CMK (cell line): ENCODE measurements at places on chromosomes 11 and 22.
A peak's percentile ranks its signal among the peaks of the same experiment; 100 is the strongest.

DNA sequence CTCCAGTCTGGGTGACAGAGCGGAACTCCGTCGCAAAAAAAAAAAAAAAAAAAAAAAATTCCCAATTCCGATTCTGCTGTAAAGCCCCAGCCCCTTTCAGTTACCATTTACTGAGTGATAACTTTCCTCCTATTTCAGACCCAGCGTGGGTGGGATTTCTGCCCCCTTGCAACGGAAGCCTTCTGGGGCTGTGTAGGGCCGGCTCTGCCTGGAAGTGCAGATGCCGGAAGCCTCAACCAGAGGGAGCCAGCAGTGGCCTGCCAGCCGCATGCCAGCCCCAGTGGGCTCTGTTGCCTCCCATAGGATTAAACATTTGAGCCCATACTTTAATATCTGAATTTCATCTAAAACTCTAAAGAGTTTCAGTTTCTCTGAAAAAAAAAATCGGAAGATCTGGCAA lies 60.0 kb upstream of the NUP50 start:
- no peak for DNase-seq

- DNase-seq = peak; percentile 54
Measured at GRCh38 chr22:35380537-35381423, at the start of gene HMOX1. Gene HMOX1 (plus strand): TSS chr22:35381096. CDS start chr22:35381174, 78 bp downstream.

- no peak for DNase-seq
Measured at GRCh38 chr22:47369431-47370015, 607.1 kb downstream of the TBC1D22A start.

DNA sequence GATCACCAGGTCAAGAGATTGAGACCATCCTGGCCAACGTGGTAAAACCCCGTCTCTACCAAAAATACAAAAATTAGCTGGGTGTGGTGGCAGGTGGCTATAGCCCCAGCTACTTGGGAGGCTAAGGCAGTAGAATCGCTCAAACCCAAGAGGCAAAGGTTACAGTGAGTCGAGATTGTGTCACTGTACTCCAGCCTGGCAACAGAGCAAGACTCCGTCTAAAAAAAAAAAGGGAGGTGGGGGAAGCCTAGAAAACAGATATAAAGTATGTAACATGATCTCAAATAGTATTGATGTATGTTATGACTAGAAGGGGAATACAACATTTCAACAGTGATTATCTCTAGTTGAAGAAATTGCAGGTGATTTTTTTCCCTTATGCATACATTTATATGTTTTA lies 61.4 kb downstream of the SLC1A2 start:
- DNase-seq = no peak

GRCh38 chr11:68038718-68039525 lies at the start of gene TCIRG1:
Gene TCIRG1 (plus strand): TSS chr11:68039025. CDS start chr11:68041272, 2,247 bp downstream.
- peak; percentile 87 for DNase-seq

- peak; percentile 47 for DNase-seq
Measured at GRCh38 chr11:63614136-63614671, at the start of gene PLAAT3. Gene PLAAT3 (minus strand): TSS chr11:63614433. CDS start chr11:63614014, 419 bp downstream.

- DNase-seq = no peak
Measured at GRCh38 chr11:117654281-117655255, 142.4 kb downstream of the DSCAML1 start.

DNA sequence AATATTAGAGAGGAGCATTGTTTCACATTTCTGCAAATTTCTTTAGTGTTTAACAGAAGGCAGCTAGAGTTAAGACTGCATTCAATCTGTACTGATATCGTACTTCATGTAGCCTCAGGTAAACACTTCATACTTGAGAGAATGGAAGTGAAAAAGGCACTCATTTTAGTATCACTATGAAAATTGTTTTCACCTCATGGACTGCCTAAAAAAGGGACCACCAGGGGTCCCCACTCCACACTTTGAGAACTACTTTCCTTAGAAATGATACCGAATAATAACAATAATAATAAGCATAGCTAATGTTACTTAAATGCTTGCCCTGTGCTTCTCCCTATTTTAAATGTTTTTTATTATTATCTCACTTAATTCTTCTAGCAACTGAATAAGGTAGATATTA lies 95.1 kb downstream of the BLID start:
- no peak for DNase-seq

- no peak for DNase-seq
Measured at GRCh38 chr11:45651156-45651555, 14.3 kb downstream of the CHST1 start.

- no peak for DNase-seq
Measured at GRCh38 chr11:114019046-114019445, 40.5 kb upstream of the ZBTB16 start.

DNA sequence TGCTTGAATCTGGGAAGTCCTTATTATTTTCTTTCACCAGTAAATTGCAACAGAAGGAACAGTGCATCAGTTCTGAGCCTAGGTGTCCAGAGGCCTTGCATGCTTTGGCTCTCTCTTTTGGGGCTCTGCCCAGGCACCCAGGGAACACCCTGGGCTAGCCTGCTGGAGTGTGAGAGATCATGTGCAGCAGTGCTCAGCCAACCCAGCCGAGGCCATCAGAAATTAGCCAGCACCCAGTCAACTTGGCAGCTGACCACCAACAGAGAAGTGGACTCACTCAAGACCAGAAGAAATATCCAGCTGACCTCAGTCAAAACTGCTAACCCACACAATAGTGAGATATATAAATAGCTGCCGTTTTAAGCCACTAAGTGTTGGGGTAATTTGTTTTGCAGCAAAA lies 11.2 kb upstream of the P4HA3 start:
- no peak for DNase-seq

DNA sequence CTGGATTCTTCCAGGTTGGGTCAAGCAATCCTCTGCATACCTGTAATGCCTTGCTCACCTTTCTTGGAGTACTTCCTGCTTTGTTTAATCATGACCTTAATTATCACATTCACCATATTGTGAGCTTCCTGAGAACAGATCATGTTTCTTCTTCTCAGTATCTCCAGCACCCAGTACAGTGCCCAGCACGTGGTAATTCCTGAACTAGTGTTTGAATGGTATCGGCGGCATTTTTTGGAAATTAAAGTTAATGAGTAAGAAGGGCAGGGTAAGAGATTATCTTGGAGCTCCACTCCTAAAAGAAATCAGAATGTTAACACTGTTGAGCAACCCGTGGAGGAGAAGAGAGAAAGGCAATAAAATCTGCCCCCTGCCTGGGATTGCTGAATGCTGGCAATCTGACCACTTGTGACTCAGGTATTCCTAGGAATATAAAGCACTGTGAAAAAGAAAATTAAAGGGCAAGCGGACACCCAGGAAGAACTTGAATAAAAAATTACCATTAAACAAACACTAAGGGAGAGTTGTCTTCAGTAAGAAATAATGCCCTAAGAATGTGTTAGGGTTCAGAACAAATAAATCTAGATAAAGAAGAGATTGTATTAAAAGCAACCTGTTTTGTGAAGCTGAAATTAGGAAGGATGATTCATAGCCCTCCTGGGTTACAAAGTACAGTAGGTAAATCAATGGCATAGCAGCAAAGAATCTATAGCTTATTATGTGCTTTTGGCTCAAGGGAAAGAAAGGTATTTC lies 92.9 kb downstream of the PDHX start:
- DNase-seq = no peak

GRCh38 chr22:37677493-37677974 lies 2.1 kb downstream of the LGALS1 start:
- DNase-seq = no peak

- no peak for DNase-seq
Measured at GRCh38 chr11:28472904-28473303, 364.7 kb downstream of the METTL15 start.

DNA sequence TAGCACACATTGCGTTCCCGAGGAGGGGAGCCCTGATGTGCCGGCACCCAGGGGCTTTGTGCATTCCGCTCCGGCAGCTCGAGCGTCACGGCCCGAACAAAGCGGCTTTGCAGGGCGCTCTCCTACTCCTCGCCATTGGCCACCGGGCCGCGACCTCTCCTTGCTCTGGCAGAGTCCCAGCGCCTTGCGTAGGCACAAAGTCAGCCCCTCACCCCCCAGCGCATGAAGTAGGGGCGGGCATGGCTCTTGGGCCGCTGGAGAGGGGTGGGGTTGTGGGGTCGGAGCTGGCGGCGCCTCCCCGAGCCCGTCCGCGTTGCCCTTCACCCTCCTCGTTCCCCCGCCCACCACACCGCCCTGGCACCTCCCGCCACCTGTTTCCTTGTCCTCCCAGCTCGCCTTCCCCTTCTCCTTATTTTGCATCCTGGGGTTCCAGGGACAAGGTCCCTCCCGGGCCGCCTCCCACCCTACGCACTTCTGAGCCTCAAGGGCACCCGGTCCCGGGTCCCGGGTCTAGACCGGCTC lies 753 bp upstream of the PPARA start:
- DNase-seq = no peak

GRCh38 chr11:65444314-65445051 lies 21.9 kb downstream of the NEAT1 start:
- no peak for DNase-seq

DNA sequence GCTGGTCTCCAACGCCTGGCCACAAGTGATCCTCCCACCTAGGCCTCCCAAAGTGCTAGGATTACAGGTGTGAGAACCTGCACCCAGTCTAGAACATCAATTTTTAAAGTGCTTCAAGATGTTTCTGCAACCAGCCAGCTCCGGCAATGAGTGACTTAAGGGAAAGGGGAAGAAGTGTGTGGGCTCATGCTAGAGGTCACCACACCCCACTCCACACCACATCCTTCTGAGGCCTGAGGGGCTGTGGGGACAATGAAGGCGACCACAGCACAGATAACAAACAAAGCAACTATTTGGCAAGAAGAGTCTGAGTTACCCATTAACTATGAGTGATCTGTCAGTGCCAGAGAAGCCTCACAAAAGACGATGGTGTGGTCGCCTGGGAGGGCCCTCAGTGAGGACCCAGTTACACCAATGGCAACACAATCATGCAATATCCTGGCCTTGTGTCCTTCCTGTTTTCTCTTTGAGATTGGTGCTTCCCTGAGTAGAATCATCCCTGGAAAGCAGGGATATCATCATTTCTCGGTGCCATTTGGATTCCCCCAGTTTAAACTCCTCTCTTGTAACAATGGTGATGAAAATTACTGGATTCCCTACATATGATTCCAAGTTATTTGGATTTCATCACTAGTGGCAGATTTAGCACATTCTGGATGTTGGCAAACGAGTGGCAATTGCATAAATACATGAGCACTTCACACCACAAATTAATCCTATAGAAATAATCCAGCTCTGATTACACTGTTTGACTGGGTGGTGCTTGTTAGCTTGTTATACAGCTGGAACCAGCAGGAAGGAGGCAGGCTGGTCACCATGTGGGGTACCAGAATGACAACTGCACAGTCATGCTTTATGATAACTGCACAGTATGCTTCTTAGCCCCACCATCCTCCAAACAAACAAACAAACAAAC lies 18.4 kb downstream of the ABTB2 start:
- no peak for DNase-seq

DNA sequence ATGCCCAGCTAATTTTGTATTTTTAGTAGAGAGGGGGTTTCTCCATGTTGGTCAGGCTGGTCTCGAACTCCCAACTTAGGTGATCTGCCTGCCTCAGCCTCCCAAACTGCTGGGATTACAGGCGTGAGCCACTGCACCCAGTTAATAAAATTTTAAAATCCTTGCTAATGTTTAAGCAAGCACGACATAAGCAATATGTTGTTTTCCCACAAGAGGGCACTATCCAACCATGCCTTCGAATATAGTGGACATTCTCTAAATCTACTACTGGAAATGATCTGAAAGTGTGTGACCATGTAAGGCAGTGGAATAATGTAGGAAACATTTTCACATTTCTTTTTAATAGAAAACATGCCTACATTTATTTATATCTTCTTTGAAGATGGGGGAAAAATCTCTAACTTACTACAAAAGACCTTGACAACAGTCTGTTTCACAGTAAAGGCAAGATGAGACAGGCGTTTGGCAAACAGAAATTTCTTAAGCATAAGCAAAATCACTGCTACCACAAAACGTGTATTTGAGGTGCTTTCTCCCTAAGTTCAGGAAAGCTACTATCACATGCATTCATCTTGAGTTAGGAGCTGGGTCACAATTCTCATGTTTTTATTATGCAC lies 38.2 kb downstream of the PITPNB start:
- no peak for DNase-seq

- DNase-seq = peak; percentile 89
Measured at GRCh38 chr11:12195768-12196167, 85.4 kb downstream of the MICAL2 start.

DNA sequence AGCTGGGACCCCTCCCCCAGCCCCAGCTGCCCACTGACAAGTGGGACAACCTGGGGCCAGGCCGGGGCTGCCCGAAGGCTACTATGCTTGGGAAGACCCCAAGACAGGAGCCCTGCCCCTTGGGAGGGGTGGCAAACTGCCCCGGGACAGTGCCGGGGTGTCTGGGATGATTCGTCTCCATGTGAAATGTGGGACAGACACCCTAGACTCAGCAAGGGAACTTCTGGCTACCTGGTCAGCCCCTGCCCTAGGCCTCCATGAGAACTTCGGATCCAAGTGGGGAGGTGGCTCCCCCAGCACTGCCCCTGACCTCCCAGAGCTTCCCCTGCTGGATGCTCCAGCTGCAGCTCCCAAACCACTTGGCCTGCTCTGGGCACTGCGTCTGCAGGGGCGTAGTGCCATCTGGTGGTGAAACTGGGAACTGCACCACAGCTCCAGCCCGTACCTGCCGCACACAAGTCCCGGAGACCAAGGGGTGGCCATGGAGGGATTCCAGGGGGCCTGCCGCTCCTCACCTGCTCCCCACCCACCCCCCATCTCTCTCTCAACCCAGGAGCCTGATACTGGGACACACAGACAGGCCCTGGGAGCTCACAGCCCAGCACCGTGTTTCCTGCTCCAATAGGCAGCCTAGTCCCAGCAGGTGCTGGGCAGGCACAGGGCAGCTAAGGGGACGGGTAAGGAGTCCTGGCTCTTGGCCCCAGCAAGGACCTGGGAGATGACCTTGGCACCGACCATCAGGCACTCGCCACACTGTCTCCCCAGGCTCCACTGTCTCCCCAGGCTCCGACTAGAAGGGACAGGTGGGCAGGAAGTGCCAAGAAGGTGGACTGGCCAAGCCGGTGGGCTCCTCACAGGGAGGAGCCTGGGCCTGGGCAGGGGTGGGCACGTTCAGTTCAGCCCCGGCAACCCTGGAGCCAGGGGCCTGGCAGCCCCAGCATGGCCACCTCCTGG lies 194.1 kb downstream of the IGLL1 start:
- DNase-seq = peak; percentile 65

GRCh38 chr11:77035580-77035979 lies 1.4 kb downstream of the B3GNT6 start:
- no peak for DNase-seq

DNA sequence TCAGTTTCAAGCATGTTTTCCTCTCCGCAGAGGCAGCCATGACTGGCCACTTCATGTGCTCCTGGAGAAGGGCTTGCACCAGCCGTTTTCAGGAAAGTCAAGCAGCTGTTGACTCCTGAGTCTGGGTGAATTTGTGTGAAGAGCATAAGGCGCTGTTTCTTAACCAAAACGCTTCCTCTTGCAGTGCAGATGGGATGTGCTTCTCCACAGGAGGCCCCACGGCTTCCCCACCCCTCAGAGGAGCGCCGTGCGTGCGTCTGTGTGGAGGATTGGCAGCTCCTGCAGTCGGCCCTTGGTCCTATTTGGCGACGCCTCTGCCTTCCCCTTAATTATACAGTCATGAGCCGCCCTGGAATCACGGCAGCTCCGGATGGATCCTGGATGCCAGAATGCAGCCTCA lies 54.1 kb upstream of the B3GAT1 start:
- no peak for DNase-seq
